IMR-90 (cell line): ENCODE measurements at places on chromosomes 1 and 21.

DNA sequence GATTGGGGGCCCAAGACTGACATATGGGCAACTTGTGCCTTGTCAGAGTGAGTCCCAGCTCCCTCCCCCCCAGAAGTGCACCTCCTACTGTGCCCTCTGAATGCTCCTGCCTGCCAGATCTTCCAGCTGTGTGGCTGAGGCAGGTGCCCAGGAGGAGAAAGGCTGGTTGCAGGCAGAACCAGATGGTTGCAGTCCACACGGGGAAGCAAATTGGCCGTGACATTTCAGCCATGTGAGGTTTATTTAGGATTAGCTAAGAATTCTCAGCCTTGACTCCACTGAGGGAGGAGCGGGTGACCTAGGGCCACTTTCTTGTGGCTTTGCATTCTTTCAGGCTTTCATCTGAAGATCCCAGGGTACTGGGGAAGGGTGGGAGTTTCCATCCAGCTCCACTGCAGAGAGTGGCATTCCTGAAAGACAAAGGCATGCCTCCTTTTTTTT is 33.8 kb downstream of the PEX14 start:
- DNase-seq, result peak; percentile 57

DNA sequence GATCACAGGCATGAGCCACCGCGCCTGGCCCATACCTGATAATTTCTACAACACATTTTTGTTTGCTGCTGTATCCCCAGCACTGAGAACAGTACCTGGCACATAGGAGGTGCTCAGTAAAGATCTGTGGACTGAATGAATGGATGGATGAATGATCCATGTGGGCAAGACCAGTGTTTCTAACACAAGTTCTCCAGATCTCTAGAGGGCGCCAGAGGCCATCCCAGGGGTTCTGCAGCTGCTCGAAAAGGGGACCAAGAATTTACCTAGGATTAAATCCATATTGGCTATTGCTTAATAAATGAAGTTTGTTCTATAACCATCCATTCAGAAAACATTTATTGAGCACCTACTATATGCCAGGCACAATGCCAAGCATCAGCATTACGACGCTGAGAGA is 167.7 kb downstream of the ACTL8 start:
- peak; percentile 12 for DNase-seq

GRCh38 chr1:41532206-41532975 is 47.9 kb upstream of the EDN2 start:
- DNase-seq, result no peak

DNA sequence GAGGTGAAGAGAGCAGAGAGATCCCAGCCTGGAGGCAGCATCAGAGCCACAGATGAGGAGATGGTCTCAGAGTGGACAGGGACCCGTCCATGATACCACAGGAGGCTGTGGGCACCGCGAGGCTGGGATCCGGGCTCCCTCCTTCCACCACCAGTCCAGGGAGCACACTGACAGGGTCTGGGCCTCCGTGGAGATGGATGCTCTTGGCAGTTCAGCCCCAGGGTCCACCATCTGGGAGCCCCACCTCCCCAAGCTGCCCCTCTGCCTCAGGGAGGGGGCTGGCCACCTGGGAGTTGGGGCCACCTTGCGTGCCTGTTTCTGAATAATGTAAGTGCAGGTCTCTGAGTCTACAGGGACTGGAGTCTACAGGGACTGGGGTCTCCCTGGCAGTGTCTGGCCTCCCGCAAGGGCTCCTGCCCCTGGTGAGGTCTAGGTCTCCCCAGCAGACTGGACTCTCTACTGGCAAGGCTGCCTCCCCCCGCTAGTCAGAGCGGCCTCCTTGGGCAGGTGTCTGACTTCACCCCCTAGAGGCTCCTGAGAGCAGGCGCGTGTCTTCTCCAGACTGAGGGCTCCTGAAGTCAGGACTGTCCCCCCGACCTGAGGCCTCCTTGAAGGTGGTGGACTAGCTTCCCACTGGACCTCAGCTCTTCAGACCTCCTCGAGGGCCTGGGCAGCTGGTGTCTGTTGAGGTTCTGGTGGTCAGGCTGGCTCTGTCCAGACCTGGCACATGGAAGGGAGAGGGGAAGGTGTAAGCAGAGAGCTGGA is 218.5 kb downstream of the PTPRU start:
- DNase-seq, result no peak

- DNase-seq, result no peak
Observed at GRCh38 chr1:151807131-151807530, 1.9 kb upstream of the LINGO4 start.
